ENCODE measurements at places on chromosomes 3 and 15.

- no peak for DNase-seq
These were observed 79.3 kb downstream of the TNIK start for GRCh38 chr3:171380711-171381425.

DNA sequence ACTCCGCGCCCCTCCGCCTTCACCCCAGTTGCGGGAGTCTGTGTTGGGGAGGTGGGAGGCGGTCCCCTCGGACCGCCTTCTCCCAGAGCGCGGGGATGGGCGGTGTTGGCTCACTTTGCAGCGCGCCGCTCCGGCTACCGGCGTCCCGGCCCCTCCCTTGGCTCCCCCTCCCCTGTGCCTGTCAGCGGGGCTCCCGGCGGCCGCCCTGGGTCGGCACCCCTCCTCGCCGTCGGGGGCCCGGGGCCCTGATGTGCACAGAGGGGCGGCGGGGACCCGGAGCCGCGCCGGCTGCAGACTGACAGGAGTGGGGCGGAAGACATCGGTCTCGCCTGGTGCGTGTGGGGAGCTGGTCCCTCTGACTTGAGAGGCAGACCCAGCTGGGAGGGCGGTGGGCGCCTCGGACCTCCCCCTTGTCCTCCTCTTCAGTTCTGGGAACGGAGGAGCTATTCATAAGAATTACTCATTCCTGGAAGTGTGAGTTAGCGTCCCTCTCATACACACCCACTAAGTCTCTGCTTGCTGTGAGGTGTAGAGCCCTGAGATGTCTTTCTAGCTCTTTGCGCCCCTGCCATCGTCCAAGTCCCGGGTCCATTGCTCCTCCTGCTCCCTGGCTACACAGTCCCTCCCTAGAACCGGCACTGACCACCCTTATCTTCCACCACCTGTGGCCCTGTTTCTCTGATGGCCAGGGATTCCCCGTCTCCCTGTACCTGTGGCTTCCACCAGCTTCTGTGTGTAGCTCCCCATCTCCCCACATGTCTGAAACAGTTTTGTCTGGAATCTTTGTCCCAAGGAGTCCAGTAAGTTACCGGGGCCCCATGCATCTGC, 42.3 kb upstream of the ROPN1 start:
- peak; percentile 15 for DNase-seq

DNA sequence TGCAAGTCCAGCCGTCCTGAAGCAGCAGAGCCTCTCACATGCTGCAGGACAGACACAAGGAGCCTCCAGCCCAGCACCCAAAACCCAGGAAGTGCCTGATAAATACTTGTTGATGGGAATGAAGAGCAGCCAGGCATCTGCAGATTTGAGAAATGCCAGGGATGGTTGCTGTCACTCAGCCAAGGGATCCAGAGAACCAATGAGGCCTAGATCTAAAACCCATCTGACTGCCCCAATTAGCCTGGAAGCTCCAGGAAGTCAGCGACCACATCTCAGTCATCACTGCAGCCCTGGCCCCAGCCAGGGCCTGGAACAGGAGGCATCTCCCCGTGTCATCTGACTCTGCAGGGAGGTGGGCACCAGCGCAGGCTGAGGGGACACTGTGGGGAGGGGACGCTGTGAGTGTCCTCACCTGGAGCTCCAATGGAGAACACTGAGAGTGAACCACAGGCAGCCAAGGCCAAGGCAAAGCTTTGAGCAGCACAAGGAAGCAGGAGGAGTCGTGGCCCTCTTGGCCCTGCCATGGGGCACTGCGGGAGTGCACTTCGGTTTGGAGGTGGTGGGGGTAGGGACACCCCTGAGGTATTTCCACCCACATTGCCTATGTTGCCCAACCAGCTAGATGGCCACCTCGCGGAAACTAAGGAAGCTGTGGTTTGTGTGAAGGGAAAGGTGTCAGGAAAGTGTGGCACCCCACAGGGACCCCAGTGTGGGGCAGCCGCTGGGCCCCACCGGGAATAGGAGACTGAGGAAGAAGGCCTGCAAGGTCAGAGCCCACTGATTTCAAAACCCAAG, 229.5 kb downstream of the VPS13C start:
- DNase-seq: no peak

GRCh38 chr15:40082195-40082883, 26.3 kb downstream of the BMF start:
- DNase-seq: no peak

- DNase-seq: no peak
These were observed 46.7 kb downstream of the TMOD3 start for GRCh38 chr15:51876169-51876568.

GRCh38 chr3:8768364-8769087, 887 bp downstream of the OXTR start:
- peak; percentile 73 for DNase-seq

GRCh38 chr15:38758043-38758442, 193.4 kb upstream of the RASGRP1 start:
- DNase-seq: no peak

GRCh38 chr3:159786489-159787177, 202.0 kb upstream of the IL12A start:
- no peak for DNase-seq

- DNase-seq: no peak
These were observed 226.4 kb upstream of the EIF1B start for GRCh38 chr3:40083066-40083465.

GRCh38 chr15:38507570-38507969, 53.6 kb downstream of the FAM98B start:
- DNase-seq: no peak

DNA sequence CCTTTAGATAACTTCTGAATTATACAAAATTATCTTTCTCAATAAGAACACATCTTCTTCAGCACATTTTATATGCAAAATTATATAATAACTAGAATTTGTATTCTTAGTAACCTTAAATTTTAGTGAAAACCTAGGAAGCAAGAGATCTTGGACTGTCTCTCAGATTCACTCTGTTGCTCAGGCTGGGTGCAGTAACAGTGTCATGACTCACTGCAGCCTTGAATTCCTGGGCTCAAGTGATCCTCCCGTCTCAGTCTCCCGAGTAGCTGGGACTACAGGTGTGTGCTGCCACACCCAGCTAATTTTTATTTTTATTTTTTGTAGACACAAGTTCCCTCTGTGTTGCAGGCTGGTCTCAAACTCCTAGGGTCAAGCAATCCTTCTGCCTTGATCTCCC, 29.9 kb downstream of the MKRN3 start:
- no peak for DNase-seq

- peak; percentile 43 for DNase-seq
These were observed 674 bp downstream of the SERP1 start for GRCh38 chr3:150545419-150546225.

- DNase-seq: peak; percentile 47
These were observed 4.8 kb upstream of the PDE8A start for GRCh38 chr15:84976746-84977345.

GRCh38 chr3:61912158-61912557, 350.8 kb downstream of the PTPRG start:
- DNase-seq: peak; percentile 29

GRCh38 chr3:135887220-135887619, 78.3 kb upstream of the PPP2R3A start:
- DNase-seq: no peak

DNA sequence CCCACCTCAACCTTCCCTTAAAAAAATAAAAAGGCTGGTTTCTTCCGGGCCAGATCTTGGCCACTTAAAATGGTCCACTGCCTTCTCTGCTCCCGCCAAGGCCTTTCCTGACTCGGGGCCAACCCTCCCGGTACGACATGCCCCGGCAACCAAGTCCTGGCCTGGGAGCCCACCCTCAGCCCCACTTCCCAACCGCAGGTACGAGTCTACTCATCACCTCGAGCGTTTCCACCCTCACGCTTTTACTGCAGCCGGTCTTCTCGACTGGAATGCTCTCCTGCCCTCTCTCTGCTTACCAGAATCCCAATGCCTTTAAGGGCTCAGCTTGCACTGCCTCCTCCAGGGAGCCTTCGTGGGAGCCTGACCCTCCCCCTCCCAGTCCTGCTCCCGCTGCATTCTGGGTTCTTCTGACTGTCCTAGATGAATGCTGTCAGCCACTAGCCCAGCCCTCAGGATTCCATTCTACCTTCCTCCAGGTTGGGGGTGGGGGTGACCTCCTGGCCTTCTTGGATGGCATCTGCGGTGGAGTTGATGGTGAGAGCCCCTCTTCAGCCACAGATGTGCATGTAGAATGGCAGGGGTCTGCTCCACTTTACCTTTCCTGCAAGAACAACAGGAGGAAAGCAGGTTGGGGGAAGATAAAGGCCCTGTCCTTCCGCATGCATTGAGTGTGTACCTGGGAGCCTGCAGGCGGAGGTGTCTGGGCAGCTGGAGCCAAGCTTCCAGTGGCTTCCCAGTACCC, 1.1 kb upstream of the CSRNP1 start:
- no peak for DNase-seq

DNA sequence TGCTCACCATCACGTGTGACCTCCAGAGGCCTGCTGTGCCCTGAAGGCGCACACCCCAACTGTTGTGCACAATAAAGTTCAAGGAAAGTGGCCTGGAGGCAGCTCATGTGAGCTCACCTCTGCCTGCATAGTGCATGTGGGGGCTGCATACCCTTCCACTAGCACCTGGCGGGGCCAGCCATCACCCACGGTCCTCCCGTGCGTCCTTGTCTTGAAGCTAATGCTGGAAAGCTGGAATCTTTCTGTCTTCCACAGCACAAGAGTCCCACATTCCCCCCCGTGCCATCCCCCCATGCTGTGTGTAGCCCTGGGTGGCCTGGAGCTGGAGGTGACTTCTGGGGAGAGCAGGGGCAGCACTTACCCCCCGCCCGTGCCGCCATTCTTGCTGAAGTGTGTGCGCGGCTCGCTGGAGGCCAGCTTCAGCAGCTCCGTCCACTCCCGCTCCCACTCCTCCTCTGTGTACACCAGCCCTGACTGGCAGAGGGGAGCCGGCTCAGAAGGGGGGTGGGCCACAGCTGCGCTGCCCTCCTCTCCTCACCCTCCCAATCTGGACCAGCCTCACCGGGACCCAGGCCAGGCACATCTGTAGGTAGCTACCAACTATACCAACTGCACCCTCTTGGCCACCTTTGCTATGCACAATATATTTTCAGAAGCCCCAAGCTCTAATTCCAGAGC, 199.5 kb downstream of the KLF13 start:
- no peak for DNase-seq

GRCh38 chr3:59084583-59084982, 34.8 kb upstream of the CFAP20DC start:
- no peak for DNase-seq

DNA sequence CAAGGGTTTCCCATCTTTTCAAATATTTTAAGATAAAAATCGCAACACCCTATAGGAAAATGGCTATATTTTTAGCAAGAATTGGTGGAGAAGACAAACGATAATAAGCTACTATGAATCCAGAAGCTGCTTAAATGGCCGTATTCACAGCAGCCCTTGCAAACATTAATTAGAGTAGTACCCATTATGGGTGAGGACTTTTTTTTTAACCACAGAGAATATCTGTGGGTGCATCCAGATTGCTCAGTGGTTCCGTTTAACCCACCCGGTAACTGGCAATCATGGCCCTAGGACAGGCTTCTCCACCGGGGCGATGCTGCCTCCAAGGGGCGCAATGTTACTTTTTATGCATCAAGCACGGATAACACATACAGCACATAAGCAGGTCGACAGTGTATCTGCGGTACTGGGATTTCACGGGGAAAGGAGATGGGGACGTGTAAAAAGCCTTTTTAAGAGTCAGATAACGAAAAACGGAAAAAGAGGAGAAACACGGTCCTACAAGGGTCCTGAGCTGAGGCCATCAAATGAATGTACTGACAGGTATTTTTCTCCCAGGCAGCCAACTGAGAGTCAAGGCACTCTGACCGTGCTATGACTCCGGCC, 968 bp upstream of the TMEM266 start:
- peak; percentile 30 for DNase-seq

DNA sequence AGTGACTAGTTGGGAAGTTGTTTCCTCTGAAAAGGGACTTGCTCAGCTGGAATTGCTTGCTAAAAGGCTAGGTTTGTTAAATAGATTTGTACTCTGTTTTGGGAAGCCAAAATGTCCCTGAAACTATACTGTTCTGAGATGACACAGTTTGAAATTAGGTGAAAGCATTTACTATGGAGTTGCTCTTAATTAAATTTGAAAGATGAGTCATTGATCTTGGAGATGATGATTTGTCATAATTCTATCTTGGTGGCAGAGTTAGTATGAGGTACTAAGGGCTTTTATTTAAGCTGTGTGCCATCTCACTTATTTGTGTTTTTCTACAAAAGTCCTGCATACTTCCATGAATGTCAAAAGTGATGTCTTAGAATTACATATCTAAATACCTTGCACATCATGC, 320.9 kb downstream of the PTPRG start:
- no peak for DNase-seq

DNA sequence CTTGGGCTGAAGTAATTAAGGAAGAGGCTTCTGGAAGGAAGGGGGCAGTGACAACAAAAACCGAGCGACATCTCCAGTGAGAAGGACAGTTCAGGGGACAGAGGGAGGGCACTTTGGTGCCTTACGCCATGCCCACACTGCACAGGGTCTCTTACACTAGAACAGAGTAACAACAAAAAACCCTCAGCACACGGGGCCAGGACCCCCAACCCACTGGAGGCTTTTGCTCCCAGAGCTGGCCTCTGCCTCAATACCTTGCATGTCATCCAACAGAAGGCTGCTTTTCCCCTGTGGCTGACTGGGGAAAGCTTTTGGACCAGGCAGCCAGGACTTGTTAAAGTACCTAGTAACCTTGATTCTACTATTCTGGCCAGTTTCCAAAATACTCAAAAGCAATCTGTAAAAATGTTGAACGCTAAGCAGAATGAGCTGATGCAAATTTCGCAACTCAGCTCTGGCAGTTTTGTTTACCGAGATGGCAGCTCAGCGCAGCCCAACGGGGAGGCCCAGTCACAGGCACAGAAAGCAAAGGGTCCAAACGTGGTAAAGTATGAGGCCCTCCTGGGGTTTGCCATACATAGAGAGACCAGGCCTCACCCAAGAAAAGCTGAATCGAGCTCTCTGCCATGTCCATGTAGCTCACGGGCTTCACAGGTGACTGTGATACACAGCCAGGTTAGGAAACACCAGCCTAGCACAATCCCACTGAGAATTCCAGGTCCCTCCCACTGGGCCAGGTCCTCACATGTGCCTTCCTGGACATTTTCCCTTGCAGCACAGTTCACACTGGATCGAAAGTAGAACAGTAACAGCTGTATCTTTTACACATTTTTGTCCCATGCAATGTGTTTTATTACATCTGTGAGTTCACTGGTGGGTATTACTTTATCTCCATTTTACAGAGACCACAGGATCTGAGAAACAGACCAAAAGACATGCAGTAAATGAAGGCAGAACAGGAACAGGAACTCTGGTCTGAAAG, 6.0 kb downstream of the CHCHD4 start:
- no peak for DNase-seq

DNA sequence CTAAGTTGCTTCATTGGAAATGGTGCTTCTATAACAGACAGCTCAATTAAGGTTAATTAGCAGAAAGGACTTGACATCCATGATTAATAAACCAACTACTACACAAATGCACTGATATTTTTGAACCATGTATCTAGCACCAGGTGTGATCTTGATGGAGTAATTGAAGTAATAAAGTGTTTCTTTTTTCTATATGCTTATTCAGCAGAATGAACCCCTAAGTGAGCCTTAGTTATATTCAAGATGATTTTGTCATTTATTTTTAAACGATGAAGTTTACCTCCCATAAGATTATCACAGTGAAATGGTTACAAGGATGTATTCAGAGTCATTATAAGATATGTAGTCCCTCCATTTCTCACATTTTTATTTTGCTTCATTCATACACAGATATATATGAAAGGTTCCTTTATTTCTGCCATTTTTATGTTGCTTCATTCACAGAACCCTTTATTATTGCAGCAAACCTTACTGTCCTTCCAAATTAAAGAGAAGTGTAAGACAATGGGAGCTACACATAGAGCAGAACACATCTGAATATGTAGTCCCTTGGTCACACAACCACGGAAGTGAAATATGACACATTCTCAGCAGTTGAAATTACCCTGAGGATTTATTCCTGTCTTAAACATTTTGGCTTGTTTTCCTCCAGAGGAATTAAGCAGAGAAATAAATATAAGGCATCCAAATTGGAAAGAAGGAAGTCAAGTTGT, 295.0 kb downstream of the RAP2B start:
- DNase-seq: no peak

Data from GM10248 (cell line).